ENCODE measurements at places on chromosomes 11 and 22. TPM values are rescaled to one million over a fixed set of nuclear protein-coding genes. Genes with fewer than 3 reads are reported as not detected.

TREH gene
- not detected for total RNA-seq

PARVG gene
- total RNA-seq: 122 TPM

- no peak for DNase-seq
These were observed 77.5 kb downstream of the BLID start for GRCh38 chr11:122038543-122038942.

LAYN gene
- 11.2 TPM for total RNA-seq

GRCh38 chr11:36214480-36214879, 74.7 kb downstream of the COMMD9 start:
- DNase-seq: no peak

GRCh38 chr11:20739107-20739506, 69.7 kb downstream of the NELL1 start:
- no peak for DNase-seq
